NCI-H524 (cell line): ENCODE measurements at places on chromosomes 2 and 18.

GRCh38 chr2:240164586-240164985 lies 24.1 kb upstream of the OTOS start:
- DNase-seq, result no peak

GRCh38 chr2:236658974-236659757 lies 89.5 kb downstream of the ACKR3 start:
- DNase-seq, result no peak

DNA sequence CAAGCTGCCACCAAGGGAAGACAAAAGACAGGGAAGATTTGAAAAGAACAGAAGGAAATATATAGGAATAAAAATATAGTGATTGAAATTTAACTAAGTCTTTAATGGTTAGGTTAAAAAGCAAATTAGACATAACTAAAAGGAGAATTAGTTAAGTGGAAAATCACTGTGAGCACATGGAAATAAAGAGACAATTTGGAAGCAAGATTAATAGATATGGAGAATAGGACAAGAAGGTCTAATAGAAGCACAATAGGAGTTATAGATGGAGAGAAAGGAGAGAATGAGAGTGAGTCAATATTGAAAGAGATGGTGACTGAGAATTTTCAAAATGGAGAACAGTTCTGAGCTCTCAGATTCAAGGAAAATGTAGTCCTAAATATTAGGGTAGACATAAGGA lies 176.9 kb downstream of the ASB1 start:
- no peak for DNase-seq

GRCh38 chr2:217662984-217663602 lies 339.7 kb downstream of the TNS1 start:
- no peak for DNase-seq

- no peak for DNase-seq
Observed at GRCh38 chr2:98555696-98556095, 52.6 kb downstream of the COA5 start.

- DNase-seq, result no peak
Observed at GRCh38 chr18:28003451-28003850, 173.5 kb downstream of the CDH2 start.

GRCh38 chr2:33477473-33478468 lies 1.3 kb downstream of the RASGRP3 start:
- no peak for DNase-seq

GRCh38 chr2:219001577-219002394 lies 8.6 kb upstream of the CRYBA2 start:
- peak; percentile 90 for DNase-seq

DNA sequence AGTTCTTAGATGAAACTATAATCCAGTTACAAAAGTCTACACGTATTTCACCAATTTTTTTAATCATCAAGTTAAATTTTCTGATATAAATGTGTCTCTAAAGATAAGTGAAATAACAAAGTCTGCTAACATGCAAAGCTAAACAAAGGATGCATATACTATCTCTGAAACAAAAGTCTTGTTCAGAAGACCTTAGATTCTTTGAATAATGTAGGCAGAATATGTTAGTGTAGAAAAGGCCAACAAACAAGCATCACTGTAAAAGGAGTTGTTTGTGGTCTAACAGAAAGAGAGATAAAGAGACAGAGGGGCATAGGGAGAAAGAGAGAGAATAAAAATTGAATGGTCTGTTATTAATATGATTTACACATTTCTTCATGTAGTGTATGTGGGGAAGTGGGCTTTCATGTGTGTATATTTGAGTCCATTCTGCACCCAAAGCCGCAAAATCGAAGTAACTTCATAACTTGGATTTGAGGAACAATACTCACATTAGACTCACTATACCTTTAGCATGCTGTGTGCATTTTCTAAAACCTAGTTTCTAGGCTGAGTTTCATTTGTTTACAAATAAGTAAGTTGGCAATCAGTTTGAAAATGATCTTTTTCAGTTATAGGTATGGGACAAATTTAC lies 734.8 kb upstream of the REG3G start:
- DNase-seq, result no peak

- no peak for DNase-seq
Observed at GRCh38 chr2:102736110-102736409, 25.8 kb upstream of the TMEM182 start.

GRCh38 chr2:74751981-74752851 lies 81.7 kb upstream of the HK2 start:
- DNase-seq, result no peak

- no peak for DNase-seq
Observed at GRCh38 chr2:74886811-74887210, 52.9 kb downstream of the HK2 start.
